ENCODE measurements at places on chromosomes 4 and X. TPM values are rescaled to one million over a fixed set of nuclear protein-coding genes. Genes with fewer than 3 reads are reported as not detected.
A peak's percentile ranks its signal among the peaks of the same experiment; 100 is the strongest.

CITED1 gene
- 0.93 TPM for total RNA-seq

ADRA2C gene
- total RNA-seq: 16.5 TPM

DCAF12L1 gene
- total RNA-seq: 1.0 TPM

GRPR gene
- 19.8 TPM for total RNA-seq

CENPE gene
- 32.4 TPM for total RNA-seq

DNA sequence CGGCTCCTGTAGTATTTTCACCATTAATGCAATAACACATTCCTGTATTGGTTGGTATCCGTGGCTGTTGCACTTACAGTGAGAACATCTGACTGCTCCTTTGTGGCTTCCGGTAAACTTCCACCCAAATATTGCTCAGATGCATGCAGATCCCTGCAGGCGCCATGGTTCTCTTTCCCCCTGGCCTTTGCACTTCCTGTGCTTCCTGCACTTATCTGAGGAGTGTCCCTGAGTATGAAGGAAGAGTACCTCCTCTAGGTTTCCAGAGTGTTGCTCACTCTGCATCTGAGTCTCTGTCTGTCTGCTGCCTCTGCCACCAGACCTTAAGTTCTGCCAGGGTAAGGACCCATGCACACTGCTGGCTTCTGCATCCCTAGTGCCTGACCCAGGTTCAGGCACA is 117.2 kb upstream of the SLC34A2 start:
- DNase-seq: no peak

- DNase-seq: no peak
Observed at GRCh38 chrX:153190381-153190780, 11.3 kb downstream of the MAGEA1 start.

GRCh38 chr4:145819853-145820181 is 118.8 kb downstream of the ZNF827 start:
- DNase-seq: no peak

DNA sequence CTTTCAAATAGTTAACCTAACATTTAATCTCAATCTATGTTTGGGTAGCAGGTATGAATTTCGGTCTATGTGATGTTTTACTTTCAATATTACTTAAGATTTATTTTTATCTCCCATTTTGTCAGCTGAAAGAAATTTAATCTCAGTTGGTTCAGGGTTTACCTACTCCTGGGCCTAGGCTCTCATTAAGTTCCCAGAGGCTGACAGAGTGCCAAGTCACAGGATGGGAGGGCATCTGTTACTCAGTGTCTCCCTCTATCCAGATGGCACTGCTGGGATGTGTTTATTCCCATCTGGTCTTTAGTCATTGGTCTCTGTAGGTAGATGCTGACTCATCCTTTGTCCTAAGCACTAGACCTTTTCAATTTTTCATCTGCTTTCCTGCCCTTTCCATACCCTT is 129.4 kb upstream of the ARSJ start:
- no peak for DNase-seq

DNA sequence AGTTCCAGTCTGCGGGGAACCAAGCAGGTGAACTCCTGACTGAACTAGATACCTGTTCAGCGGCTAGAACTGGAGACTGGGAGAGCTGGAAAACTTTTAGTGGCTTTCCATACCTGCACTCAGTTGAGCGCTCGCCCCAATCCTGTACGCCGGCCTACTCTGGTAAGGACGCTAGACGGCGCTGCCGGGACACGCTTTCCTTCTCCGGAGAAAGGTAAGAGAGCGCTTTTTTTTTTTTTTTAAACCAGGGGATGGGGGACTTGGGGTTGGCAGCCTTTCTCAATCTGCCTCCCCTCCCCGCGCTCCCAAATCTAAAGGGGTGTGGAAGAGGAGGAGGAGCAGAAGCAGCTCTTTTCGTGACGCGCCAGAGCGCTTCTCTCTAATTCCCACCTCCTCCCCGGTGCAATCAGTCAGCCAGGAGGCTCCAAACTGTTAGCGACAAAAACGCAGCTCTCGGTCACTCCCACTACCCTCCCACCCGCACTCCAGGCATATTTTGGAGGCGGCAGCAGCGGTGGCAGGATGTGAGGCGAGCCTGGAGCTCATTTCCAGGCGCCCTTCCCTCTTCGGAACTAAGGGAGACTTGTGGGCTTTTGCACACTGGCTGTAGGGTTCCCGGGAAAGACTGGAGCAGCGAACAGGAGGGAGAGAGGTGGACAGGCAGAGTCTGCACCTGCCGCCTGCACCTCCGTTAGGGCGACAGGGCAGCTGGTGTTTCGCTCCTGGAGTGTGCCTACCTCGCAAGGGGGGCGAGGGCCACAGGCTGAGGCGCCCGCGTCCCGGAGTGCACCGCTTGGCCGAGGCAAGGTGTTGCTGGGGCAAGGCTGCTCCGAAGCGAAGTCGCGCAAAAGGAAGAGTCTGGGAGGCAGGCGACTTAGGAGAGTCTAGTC is at the start of gene IL1RAPL2:
IL1RAPL2 (plus strand) TSS at position 409 of the 890 bp plus-strand sequence.
- DNase-seq: peak; percentile 90

DNA sequence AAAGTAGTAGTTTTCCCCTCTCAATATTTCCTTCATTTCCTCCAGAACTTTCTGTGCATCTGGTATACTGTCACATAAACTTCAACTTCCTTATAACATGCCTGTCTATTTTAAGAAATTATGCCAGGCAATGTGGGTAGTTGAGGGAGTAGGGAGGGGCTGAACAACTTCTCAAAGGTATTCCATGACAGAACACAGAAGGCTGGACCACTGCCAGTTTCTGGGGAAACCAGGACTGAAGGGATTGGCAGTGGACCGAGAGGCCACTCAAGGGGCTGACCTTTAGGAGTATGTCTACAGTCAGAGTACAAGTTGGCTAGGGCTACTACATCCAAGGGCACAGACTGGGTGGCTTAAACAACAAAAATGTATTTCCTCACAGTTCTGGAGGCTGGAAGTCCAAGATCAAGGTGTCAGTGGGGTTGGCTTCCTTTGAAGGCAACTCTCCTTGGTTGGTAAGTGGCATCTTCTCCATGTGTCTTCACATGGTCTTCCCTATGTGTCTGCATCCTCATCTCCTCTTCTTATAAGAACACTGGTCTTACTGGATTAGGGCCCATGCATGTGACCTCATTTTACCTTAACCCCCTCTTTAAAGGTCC is 6.9 kb downstream of the SH3RF1 start:
- no peak for DNase-seq

- no peak for DNase-seq
Observed at GRCh38 chrX:64188901-64189300, 16.6 kb downstream of the AMER1 start.

DNA sequence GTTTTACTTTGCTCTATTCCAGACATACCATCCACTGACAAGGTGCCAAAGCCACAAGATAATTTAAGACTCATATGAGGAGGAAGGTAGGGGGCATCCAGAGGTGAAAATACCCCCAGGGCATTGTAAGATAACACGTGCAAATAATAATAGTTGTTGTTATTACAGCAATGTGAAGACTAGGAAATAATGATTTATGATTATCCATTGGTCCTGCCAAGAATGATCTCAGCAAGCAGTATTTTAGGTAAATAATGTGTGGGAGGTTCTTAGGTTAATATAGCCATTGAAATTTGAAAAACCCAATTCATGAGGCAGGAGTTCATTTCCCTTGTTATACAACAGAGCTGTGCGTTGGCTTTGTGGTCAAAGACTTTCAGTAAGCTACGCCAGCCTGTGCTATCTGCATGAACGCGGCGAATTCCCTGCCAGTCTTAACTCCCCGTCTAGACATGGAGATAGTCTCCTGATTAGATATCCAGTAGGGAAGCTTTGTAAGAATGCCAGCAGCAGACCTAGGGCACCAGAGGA is 47.2 kb upstream of the MXRA5 start:
- DNase-seq: peak; percentile 50

- no peak for DNase-seq
Observed at GRCh38 chrX:150495496-150495895, 72.9 kb upstream of the MTM1 start.

DNA sequence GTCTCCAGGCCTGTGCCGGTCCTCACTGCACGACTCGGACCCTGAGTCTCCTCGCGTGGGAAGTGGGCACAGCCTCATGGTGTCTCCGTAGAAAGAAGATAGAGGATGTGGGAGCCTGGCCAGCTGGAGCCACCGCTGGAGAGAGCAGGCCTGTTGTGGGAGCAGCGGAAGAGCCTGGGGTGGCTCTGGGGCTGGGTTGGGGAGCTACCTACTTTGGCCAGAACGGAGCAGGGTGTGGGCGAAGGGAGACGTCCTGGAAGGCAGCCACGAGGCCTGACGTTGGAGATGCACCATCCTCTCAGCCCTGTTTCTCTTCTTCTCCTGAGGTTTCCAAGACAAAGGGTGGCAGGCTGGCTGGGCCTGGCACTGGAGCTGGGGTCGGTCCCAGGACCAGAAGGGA is 93.8 kb downstream of the SORCS2 start:
- no peak for DNase-seq

DNA sequence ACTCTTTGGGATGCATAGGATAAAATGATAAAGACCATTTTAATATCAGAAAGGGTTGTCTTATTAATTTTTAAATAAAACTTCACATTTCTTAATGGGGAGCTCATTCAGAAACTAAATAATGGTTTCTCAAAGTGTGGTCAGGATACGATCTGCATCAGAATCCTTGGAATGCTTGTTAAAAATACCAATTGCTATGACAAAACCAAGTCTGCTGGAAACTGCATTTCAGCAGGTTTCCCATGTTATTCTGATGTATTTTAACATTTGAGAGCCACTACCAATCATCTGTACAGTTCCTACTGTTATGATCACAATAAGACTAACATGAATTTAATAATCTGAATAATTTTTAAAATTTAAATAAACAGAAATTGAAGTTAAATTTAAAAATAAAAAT is 115.1 kb downstream of the SOWAHB start:
- no peak for DNase-seq

DNA sequence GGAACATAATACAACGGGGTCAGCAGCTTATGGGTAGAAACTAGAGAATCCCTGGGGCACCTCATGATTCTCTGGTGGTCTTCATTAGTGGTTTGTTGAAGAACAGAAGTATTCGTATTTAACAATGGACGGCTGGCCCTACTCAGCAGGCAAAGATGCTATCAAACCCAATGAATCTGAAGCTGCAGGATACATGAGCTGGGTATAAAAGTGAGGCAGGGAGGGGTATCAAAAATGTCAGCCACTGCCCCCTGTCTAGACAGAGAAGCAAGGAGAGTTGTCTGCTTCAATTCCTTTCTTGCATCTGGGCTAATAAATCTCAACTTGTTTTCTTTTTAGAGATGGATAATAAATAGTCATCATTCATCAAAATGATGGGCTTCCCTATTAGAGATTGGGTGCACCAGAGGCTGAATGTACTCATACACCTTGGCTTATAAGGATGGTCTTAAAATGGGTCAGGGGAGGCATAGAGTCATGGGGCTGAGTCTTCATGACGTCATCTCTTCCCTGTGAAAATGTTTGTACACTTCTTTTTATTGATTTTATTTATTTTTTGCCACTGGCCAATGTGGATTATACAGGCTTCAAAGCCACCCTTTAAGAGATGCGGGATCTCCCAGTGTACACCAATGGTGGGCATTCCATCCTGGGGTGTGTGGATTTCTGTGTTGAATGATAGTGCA is 259.5 kb downstream of the SHOX start:
- DNase-seq: no peak

GRCh38 chr4:83212041-83212851 is 72.4 kb downstream of the COQ2 start:
- DNase-seq: no peak

- no peak for DNase-seq
Observed at GRCh38 chrX:13898603-13899002, 81.7 kb upstream of the GPM6B start.

DNA sequence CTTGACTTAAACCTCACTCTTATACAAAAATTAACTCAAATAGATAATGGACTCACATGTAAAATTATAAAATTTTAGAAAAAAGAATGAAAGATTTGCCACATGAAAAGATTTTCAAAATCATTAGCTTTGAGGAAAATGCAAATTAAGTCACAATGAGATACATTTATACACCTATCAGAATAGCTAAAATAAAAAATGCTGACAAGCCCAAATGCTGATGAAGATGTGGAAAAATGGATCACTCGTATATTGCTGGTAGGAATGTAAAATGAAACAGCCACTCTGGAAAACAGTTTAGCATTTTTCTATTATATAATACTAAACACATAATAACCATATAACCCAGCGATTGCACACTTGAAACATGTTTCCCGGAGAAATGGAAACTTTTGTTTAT is 316.2 kb downstream of the ANKRD50 start:
- DNase-seq: no peak

GRCh38 chrX:131262738-131263679 is 26.1 kb downstream of the IGSF1 start:
- DNase-seq: peak; percentile 88

DNA sequence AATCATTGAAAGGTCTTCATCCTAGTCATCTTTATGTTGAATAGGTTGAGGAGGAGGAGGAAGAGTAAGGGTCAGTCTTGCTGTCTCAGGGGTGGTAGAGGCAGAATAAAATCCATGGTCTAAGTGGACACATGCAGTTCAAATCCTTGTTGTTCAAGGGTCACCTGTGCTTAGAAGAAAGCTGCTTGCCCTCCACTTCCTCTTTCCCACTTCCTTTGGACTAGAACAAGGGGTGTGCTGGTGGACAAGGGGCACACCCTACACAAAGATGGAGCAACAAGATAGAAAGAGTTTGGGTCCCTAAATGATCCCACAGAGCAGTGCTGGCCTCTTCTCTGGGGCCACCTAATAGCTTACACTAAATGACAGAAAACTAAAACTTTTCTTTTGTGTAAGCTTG is 47.9 kb downstream of the HSD17B13 start:
- DNase-seq: no peak

- no peak for DNase-seq
Observed at GRCh38 chrX:64229154-64229553, 1.3 kb downstream of the ASB12 start.

DNA sequence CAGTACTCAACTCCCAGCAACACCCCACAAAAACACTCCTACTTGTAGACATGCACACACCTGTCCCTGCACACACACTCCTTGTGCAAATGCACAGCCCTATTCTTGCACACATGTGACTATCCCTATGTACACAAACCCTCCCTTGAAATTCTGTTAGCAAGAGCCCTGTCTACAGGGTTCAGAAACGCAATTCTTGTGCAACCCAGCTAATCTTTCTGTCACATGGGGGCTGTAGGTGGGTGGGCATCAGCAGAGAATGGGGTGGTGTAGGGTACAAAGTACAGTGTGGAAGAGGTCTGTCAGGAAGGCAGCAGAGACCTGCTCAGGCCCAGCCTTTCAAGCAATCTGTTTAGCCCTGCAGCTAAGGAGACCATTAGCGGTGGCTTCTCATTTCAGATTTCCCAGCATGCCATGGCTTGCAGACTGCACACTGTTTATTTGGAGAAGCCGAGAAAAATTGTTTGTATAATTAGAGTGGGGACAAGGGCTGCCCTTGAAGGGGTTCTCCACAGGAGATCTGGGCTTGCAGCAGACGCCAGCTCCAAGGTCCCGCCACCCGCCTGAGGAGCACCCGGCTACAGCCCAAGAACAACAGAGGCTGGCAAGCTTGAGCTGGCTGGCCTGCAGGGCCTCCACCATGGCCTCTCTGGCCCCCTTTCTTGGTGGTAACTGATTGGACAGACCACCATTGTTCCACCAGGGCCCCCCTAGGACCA is 144.0 kb upstream of the PJA1 start:
- peak; percentile 21 for DNase-seq

DNA sequence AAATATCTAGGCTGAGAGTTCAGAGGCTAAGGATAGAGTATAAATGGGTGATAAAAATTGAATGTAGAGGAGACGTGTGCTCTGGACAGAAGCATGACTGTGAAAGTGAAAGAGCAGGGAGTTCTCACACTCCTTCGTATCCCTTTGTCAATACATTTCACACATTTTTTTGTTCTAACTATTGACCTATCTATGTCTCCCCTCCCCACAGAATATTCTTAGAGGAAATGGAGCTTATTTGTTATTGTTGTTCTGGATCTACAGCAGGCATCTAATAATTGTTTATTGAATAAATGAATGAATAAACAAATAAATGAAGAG is 57.6 kb downstream of the ENPEP start:
- no peak for DNase-seq
